ENCODE measurements at places on chromosomes 1 and 21.
A peak's percentile ranks its signal among the peaks of the same experiment; 100 is the strongest.

- peak; percentile 28 for DNase-seq
These were observed 7.5 kb upstream of the WNT3A start for GRCh38 chr1:227999056-227999930.

DNA sequence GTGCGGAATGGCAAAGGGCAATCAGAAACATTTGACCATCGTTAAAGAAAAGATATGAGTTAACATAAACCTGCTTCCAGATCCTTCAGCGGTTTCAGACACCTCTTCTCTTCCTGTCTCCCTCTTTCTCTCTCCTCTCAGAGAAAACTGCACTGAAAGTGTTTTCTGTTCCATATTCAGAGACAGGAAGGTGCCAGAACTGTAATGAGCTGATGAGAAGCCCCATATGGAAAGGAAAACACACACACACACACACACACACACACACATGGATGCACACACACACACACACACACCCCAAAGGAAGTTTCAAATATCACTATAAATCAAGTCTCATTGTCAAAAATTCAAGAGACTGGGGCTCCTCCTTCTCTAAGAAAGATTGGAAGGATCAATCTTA, 515.5 kb downstream of the NUF2 start:
- no peak for DNase-seq

- no peak for DNase-seq
These were observed 483.9 kb downstream of the PTPRC start for GRCh38 chr1:199122532-199123311.

DNA sequence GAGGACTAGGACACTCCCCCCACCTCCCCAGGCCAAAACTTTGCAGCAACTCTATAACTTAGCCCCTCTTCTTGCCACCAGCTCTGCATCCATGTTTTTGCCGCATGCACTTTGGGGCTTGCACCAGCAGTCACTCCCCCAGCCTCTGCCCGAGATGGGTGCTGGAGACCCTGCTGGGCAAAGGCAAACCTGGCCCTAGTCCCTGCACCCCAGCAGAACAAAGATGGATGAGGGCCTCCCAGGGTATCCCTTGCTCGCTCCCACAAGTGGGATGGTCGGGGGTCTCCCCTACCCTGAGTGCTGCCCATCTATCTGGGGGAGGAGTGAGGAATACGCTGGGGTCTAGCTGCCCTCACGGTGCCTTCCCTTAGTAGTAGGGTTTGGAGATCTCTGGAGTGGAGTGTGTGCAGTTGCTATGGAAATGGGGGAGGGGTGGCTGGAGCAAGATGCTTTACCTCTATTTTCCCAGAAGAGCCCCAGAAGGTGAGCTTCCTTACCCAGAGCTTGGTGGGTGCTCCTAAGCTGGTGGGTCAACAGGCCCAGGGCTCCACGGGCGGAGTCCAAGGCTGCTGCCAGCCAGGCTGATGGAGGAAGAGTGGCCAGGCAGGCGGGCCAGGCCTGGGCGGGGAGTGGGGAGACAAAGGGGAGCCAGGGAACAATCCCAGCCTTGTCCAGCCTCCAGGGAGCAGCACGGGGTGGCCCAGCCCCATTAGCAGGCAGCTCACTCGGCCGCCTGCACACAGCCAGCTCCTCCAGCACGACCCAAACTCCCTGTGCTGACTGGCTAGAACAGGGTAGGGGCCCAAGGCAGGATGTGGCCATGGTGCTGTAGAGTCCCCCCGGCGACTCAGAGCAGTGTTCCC, at the start of gene PAQR6:
PAQR6 (minus strand) TSS at position 597 of the 863 bp plus-strand sequence. CDS start 1,325 bp downstream, outside the sequence.
- DNase-seq = no peak

GRCh38 chr1:31717341-31717740, 13.5 kb upstream of the COL16A1 start:
- DNase-seq = no peak

- no peak for DNase-seq
These were observed 7.1 kb upstream of the NAV1 start for GRCh38 chr1:201531551-201532425.

GRCh38 chr1:87555366-87555765, 226.7 kb downstream of the LMO4 start:
- no peak for DNase-seq

- DNase-seq = no peak
These were observed 6.3 kb downstream of the CELF3 start for GRCh38 chr1:151710187-151710840.
